ENCODE measurements at places on chromosomes 13 and 19. TPM values are rescaled to one million over a fixed set of nuclear protein-coding genes. Genes with fewer than 3 reads are reported as not detected.

The ZNF665 gene
- 4.9 TPM for total RNA-seq

The LRRC8E gene
- not detected for total RNA-seq

The LRCH1 gene
- total RNA-seq = 15.3 TPM

The KCNN4 gene
- total RNA-seq = 31.9 TPM

The UBE2L5 gene
- total RNA-seq = not detected

The NCAN gene
- not detected for total RNA-seq

The IGFL4 gene
- not detected for total RNA-seq

The INSR gene
- total RNA-seq = 1.1 TPM

The RAB20 gene
- total RNA-seq = 4.2 TPM

The IRF3 gene
- total RNA-seq = 137 TPM

The RFXAP gene
- total RNA-seq = 12.8 TPM

The CPT1C gene
- total RNA-seq = 0.52 TPM

The GNG8 gene
- not detected for total RNA-seq

The ZNF66 gene
- total RNA-seq = 18.1 TPM

The LSR gene
- 25.9 TPM for total RNA-seq

The CEACAM3 gene
- total RNA-seq = not detected

The NCCRP1 gene
- not detected for total RNA-seq

The HSPB6 gene
- not detected for total RNA-seq

The TMED1 gene
- total RNA-seq = 11.2 TPM

The ZNF563 gene
- 3.2 TPM for total RNA-seq

The MBD3L1 gene
- total RNA-seq = not detected

The KLK11 gene
- not detected for total RNA-seq

The DMKN gene
- not detected for total RNA-seq

The ZNF442 gene
- total RNA-seq = 1.3 TPM

The ZNF566 gene
- total RNA-seq = 7.5 TPM

The KLK4 gene
- not detected for total RNA-seq

The SUPT5H gene
- 147 TPM for total RNA-seq

The OR7A5 gene
- total RNA-seq = not detected

The HNRNPUL1 gene
- 340 TPM for total RNA-seq

The B3GNT3 gene
- total RNA-seq = not detected

The ZNF506 gene
- 22.4 TPM for total RNA-seq

The GPR183 gene
- total RNA-seq = 5.0 TPM

The SLAIN1 gene
- total RNA-seq = 29.5 TPM

The ZNF132 gene
- total RNA-seq = 6.0 TPM

The PDX1 gene
- total RNA-seq = not detected

The LIM2 gene
- total RNA-seq = not detected

The FFAR3 gene
- not detected for total RNA-seq

The CRB3 gene
- 1.1 TPM for total RNA-seq

The IRGC gene
- not detected for total RNA-seq

The ATP4A gene
- total RNA-seq = not detected

The SIAH3 gene
- not detected for total RNA-seq

The INAFM1 gene
- 14.3 TPM for total RNA-seq

The GRIN3B gene
- total RNA-seq = not detected

The FLT3 gene
- total RNA-seq = not detected

The ZNF99 gene
- total RNA-seq = not detected

The TNNT1 gene
- total RNA-seq = not detected

The TLE6 gene
- total RNA-seq = 2.7 TPM

The S1PR5 gene
- 0.95 TPM for total RNA-seq

The ZNF888 gene
- total RNA-seq = 8.1 TPM

All from activated CD8-positive, alpha-beta T cell treated with anti-CD3 and anti-CD28 coated beads, Interleukin-2, amount 10 ng/mL, durations not matched to agents 7 days and 5 days (primary cell).